ENCODE measurements at places on chromosomes 7 and 10.

DNA sequence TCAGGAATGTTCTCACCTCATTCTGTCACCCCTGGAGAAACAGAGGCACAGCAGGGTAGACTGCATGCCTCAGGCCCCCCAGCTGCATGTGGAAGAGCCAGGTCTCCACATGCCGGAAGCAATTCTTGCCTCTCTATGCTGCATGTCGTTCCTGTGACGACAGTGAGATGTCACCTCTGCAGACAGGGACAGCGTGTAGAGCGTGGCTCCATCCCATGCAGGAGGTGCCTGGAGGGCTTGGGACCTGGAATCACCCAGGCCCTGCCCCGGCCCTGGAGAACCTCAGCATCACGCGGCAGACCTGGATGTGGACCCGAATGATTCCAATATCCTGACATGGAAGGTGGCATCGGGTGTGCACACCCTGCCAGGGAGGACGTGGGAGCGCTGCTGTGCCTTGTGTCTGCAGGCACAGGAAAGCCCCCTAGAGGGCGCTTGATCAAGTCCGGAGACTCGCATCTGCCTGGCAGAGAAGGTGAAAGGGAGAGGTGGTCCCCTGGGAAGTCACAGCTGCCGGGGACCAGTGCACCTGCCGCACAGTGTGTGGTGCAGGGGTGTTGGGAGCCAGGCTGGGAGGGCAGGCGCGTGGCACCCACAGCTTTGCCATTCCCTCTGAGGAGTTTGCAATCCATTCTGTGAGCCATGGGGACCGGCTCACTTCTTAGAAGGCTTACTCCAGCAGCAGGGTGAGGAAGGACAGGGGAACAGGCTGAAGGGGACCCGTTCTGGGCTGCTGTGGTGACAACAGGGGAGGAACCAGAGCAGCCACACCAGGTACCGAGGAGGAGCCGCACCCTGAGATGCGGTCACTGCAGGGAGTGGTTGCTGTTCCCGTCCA lies 45.3 kb upstream of the EN2 start:
- DNase-seq, result peak; percentile 49

GRCh38 chr10:86685893-86686632 lies 17.8 kb downstream of the LDB3 start:
- DNase-seq, result no peak

DNA sequence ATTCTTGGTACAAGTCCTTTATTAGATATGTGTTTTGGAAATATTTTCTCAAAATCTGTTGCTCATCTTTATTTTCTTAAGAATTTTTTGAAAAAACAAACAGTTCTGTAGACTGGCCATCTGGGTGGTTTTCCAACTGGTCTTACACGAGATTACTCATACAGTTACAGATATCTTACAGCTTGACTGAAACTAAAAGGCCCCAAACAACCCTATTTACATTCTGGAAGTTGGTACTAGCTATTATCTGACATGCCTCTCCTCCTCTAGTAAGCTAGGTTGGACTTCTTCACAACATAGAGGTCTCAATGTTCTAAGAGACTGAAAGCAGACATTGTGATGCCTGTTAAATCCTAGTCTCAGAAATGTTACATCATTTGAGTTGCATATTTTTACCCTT lies 52.0 kb downstream of the ZNF22 start:
- no peak for DNase-seq

GRCh38 chr7:131720703-131721102 lies 164.3 kb upstream of the PODXL start:
- DNase-seq, result no peak

- no peak for DNase-seq
Observed at GRCh38 chr7:25329815-25330214, 101.5 kb upstream of the NPVF start.

GRCh38 chr7:30843741-30844482 lies 67.7 kb upstream of the AQP1 start:
- no peak for DNase-seq

DNA sequence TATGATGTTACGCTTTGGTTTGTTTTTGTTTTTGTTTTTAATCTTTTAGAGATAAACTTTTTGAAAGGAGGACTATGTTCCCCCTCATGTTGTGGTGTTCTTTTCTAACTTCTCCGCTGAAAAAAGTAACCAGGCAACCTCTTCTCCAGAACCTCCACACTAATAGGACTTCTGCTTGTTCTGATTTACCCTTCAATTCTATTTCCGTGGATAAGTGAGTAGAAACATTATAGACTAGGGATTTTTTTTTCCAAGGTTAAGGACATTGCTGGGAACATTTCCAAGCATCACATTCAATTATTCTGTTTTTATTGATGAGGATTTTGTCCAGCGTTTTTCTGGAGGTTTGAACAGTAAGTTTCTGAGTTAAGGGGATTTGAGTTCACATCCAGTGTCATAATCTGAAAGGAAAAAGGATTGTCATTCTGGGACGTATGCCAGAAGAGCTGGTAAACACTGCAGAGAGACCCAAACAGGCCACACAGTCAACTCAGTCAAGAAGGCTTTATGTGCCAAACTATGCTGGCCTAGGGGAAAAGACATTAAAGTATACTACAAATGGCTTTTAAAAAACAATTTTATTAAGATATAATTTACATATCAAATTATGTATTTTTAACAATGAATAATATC lies 28.3 kb upstream of the RALA start:
- no peak for DNase-seq

- no peak for DNase-seq
Observed at GRCh38 chr10:70952401-70952800, 64.0 kb upstream of the PCBD1 start.

- no peak for DNase-seq
Observed at GRCh38 chr7:27203964-27204594, 4.2 kb upstream of the HOXA13 start.

DNA sequence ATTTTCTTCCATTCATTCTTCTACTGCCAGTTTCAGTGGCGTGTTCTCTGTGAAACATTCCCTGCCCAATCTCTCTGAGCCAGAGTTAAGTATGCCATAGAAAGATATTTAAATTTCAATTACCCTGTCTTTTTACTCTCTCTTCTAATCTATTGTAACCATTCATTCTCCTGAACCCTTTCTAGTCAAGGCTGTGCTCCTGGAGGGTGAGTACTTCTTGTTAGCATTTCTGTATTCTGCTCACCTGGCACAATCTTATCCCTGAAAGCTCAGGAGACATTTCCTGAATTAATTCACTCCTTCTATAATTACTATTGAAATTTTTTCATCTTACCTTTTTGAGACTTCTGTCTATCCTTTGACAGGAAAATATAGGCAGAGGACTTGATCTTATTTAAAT lies 271.7 kb downstream of the HGF start:
- DNase-seq, result no peak

DNA sequence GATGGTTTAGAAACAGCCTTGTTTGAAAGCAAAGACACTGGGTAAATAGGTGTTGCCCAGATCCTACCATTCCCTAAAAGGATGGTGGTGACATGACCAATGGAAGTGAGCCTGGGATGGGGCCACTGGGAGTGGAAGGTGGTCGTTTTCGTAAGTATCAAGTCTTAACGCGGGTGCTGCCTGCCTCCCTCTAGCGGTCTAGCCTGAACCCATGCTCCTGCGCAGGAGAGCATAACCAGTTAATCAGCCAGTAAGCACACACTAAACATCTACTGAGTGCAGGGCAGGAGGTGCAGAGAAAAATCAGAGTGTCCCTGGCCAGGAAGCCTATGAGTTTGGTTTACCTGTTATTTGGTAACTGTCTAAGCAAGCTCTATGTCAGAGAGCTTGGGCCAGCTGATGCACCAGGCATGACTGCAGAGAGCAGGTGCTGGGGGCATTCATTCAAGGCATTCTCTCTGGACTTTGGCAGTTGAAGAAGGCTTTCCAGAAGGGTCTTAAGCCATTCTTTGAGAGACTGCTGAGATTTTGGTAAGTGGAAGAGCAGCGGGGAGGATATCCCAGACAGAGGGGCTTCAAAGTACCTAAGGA lies 930 bp downstream of the GARIN1A start:
- peak; percentile 28 for DNase-seq

DNA sequence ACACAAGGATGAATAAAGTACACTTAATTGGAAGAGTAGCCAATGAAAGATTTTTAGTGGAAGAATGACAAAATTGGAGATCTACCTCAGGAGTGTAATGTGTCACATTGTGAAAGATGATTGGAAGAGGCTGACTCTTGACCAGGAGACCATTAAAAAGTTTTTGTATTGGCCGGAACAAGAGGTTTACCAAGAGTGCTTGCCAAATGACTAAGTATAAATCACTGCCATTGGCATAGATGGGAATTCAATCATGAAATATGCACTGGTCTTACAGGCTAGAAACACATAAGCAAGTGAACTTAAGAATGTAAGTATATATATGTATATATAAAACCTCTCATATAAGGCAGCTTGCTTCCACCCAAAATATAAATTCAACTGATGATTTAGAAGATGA lies 58.7 kb upstream of the TFEC start:
- DNase-seq, result no peak

DNA sequence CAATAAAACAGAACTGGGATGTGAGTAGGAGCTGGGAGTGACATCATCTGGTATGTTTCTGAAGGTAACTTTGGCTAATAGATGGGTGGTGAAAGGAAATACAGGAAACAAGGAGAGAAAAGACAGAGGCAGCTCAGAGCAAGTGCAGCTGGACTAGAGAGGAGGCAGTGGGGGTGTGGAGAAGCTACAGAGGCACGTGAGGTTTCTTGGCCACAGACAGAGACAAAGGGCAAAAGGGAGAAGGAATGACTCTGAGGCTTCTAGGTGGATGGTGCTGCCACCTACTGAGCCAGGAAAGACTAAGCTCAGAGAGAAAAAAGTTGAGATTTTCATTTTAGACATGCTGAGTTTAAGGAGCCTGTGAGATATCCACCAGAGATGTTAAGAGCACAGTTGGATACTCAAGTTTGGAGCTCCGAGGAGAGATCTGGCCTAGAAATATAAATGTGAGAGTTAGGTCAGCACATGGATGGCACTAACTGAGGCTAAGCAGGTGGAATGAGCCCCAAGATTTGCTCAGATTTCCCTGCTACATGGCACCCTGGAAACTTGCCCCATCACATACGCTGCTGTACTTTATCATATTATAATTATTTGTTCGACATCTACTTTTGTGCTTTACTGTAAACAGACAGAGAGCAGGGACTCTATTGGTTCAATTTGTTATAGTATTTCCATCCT lies 293.0 kb upstream of the IMMP2L start:
- peak; percentile 63 for DNase-seq

DNA sequence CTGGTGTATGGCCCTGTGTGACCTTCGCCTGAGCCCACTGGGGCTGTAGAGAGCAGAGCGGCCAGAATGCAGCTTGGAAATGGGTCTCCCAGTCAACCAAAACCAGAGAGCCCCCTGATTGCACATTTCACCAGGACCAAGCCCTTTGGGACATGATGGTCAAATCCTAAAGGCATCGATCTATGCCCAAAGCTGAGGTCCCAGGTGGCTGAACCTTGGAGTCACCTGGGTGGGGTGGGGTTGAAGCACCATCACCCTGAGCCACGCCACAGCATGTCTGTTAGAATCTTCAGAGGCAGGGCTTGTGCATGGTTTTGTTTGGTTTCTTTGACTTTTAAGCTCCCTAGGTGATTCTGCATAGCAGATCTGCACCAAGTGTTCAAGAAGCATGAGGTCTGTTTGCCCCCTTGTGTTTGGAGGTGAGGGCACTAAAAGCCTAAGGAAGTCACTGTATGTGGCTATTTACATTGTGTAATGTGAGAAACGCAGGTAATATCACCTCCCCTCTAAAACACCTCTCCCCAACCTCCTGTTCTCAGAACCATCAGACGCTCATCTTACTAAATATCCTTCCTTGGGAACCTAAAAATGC lies 9.6 kb downstream of the PKD1L1 start:
- no peak for DNase-seq

GRCh38 chr10:83978681-83979383 lies 160.5 kb upstream of the GHITM start:
- DNase-seq, result no peak

DNA sequence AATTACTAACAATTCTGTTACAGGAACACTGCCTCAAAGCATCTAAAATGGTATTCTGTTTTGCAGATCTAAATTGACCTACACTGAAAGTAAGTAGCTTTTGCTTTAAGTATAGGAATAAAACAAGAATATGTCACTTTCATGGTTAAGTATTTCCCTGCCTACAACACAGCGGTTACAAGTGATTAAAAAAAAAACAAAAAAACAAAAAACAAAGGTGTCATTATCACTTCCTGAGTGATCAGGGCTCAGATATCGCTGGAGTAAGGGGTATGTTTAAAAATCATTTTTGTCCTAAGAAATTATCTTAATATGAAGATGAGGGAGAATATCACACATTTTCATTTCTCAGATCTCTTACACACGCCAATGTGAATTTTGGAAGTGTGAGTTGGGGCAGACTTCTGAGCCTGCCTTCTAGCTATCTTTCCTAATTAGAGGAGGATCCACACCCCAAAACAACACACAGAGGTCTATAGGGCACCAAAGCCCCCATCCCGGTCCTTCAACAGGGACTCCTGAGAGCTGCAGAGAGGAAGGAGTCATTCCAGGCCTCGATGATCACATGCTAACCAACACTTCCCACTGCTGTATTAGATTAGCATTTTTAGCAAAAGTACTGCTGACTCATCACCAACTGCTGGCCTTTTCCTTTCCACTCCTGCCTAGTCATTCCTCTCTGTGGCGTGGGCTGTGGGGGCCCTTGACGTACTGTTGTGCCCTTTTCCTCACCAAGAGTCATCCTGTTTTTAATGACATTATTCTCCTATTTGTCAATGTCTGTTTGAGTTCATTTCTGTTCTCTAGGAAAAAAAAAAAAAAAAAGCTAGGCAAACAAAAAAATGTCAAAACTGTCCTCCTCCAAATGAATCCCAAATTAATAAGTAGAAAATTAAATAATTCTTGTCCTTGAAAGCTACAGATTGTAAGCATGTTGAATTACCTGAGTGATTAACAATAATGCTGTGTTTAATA lies 31.2 kb downstream of the PRTFDC1 start:
- peak; percentile 71 for DNase-seq

GRCh38 chr10:71359364-71360046 lies 37.2 kb upstream of the CDH23 start:
- DNase-seq, result peak; percentile 48

GRCh38 chr7:74395745-74396311 lies 57.9 kb upstream of the GTF2IRD1 start:
- DNase-seq, result no peak

DNA sequence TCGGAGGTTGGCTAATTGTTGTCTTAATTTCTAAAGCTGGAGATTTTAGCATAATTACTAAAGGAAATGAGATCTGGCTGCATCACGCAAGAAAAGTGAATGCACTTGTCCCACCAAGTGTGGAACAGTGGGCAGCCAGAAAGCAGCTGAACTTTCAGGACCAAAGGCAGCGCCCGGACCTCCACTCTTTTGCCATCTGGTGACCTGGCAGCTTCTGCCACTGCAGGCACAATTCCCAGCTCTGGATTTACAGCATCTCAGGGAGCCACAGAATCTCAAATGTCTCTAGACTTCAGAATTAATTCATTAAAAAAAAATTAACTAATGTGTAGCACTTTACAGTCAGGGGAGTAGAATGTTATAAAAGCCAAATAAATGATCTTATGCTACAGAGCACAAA lies 14.7 kb upstream of the OGDHL start:
- no peak for DNase-seq

DNA sequence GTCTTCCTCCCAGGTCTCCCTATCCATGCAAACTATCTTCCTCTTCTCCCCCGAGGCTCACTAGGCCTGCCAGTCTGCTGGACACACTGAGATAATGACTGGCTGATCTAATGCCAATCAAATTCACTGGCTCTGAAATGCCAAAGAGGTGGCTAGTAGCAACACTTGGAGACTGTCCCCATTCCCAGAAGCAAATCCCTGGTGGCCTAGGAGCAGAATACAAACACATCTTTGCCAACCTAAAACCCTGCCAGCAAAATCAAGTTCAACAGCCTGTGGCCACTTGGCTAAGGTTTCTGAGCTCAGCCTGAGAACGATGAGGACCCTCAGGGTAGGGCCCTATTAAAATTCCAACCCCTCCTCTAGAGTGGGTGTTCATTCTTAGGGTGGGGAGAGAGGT lies 46.6 kb downstream of the SH3PXD2A start:
- no peak for DNase-seq
